ENCODE measurements at places on chromosomes 13 and 19.
A peak's percentile ranks its signal among the peaks of the same experiment; 100 is the strongest.

- no peaks in the 10 kb centered on the region for H3K27me3 ChIP-seq
- H3K36me3 ChIP-seq = peaks cover 77% of the 10 kb centered on the region
- no peaks in the 10 kb centered on the region for H3K4me1 ChIP-seq
- no peak overlapping the region for H3K27ac ChIP-seq
These were observed 19.7 kb downstream of the CLPTM1 start for GRCh38 chr19:44974857-44975256.

DNA sequence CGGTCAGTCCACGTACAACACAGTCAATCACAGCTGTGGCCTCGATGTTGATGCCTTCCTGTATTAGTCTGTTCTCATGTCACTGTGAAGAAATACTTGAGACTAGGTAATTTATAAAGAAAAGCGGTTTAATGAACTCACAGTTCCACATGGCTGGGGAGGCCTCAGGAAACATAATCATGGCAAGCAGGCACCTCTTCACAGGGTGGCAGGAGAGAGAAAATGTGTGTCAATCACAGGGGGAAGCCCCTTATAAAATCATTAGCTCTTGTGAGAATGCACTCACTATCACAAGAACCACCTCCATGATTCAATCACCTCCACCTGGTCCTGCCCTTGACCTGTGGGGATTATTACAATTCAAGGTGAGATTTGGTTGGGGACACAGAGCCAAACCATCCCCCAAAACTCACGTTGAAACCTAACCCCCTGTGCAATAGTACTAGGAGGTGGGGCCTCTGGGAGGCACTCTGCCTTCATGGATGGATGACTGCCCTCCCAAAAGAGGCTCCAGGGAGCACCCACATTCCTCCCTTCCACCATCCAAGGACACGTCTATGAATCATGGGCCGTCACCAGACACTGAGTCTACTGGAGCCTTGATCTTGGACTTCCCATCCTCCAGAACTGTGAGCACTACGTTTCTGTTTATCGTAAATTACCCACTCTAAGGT lies 2.3 kb upstream of the PROZ start:
- H3K27ac ChIP-seq = no peak overlapping the region
- H3K36me3 ChIP-seq = no peaks in the 10 kb centered on the region
- H3K27me3 ChIP-seq = peaks cover 5% of the 10 kb centered on the region
- H3K4me1 ChIP-seq = peaks cover 9% of the 10 kb centered on the region
- no peak for DNase-seq

DNA sequence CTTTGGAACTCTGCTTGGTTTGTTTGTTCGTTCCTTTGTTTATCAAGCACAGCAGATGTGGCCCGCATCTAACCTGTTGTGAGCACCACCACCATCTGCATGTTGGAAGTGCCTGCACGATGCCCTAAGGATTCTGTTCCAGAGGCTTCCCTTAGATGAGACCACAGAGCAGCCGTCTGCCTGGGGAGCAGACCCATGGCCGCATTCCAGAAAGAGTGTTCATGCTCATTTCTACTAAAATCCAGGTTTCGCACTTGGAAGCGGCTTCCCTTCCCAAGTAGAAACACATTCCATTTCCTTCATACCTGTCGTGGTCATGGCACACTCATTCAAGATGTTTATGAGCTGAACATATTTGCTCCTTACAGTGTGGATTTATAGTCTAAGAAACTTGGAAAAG lies 27.2 kb downstream of the COL4A2 start:
- no peak overlapping the region for H3K27ac ChIP-seq
- no peak overlapping the region for H3K4me3 ChIP-seq
- peaks cover 3% of the 10 kb centered on the region for H3K36me3 ChIP-seq
- no peaks in the 10 kb centered on the region for H3K27me3 ChIP-seq
- DNase-seq = no peak

- no peak overlapping the region for H3K4me3 ChIP-seq
- peaks cover 16% of the 10 kb centered on the region for H3K4me1 ChIP-seq
- no peak overlapping the region for H3K27ac ChIP-seq
- no peaks in the 10 kb centered on the region for H3K27me3 ChIP-seq
- no peaks in the 10 kb centered on the region for H3K36me3 ChIP-seq
These were observed 1193.1 kb downstream of the EFNB2 start for GRCh38 chr13:105342281-105342820.

GRCh38 chr19:7971553-7972520 lies 28.4 kb upstream of the TIMM44 start:
- no peaks in the 10 kb centered on the region for H3K4me1 ChIP-seq
- peak; percentile 6 for DNase-seq
- H3K36me3 ChIP-seq = peaks cover 58% of the 10 kb centered on the region
- H3K27me3 ChIP-seq = no peaks in the 10 kb centered on the region
- H3K27ac ChIP-seq = no peak overlapping the region
- no peak overlapping the region for H3K4me3 ChIP-seq

Data from MCF 10A (cell line).